Common myeloid progenitor, CD34-positive (primary cell): ENCODE measurements at places on chromosomes 3 and 15.

- peak; percentile 91 for DNase-seq
These were observed at the start of gene ST3GAL6 for GRCh38 chr3:98763076-98763475. Gene ST3GAL6, plus strand, starts transcription at chr3:98763340. Its CDS starts 5,101 bp downstream, at chr3:98768441.

GRCh38 chr15:40412095-40412759, 6.6 kb downstream of the IVD start:
- DNase-seq: no peak

- peak; percentile 55 for DNase-seq
These were observed 3.1 kb upstream of the CAMKV start for GRCh38 chr3:49872801-49873281.

DNA sequence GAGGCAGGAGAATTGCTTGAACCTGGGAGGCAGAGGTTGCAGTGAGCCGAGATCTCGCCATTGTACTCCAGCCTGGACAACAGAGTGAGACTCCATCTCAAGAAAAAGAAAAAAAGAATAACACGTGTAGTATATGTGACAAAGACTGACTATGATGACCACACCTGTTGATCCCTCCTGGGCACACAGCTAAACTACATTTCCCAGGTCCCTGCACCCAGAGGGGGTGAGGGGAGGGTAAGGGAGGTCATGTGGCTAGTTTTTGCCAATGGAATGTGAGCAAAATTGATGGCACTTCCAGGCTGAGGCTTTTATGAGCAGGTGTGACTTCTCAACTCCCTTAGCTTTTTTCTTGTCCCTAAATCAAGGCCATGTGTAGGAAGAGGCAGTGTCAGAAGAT, 58.2 kb downstream of the KLHL6 start:
- no peak for DNase-seq

GRCh38 chr3:115218859-115219258, 71.8 kb upstream of the ZBTB20 start:
- no peak for DNase-seq

DNA sequence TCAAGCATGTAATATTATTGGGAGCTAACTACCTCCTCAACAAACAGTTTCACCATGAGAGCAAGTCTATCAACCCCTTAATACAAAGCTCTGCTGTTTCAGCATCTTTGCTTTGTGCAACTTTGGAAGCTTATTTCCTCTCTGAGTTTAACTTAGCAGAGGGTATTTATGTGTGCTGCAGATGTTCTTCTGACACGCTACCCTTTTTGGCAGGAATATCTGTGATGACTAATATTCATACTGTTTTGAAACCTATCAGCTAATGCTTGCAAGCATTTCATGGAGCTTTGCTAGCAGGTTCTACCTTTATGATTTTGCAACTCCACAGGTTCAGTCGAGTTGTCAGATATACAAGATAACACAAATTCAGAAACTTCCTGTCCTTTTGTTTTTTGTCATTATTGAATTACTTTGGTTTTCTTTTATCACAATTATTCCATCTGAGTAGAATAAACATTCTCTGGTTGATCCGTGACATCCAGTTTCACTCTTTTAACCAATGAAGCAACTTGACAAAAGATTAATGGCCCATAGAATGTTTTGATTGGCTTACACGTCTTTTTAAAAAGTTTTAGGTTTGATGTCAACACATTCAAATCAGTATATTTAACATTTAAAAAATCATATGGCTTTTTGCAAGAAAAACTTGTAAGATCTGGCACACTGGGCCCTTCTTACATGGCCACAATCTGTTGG, 1.7 kb upstream of the SLC9A9 start:
- DNase-seq: no peak

- DNase-seq: peak; percentile 64
These were observed 1.1 kb downstream of the SLC35G2 start for GRCh38 chr3:136819731-136820679.

DNA sequence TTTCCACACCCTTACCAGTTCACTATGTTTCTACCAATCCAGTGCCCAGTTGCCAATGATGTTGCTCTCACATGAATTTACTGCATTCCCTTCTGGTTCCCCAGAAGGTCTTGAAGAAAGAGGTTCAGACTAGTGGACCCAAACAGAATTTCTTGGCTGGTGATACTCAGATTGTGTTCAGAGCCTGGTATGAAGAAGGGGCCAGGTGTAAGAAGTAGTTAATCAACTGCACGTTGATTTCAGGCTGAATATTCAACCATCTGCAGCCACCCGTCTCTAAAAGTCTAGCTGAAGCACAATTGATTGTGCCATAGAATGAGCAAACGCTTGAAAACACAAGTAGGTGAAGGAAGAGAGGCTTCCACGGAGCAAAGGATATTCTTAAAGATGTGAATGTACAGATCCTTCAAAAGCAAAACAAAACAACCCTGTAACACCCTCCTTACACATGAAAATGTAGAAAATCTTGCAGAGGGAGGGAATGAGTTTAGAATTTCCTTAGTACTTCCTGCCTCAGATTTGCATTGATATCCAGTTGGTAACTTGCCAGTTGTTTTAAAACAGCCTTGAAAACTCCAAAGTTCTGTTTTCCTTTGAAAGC, 4.7 kb downstream of the RBMS3 start:
- DNase-seq: no peak

DNA sequence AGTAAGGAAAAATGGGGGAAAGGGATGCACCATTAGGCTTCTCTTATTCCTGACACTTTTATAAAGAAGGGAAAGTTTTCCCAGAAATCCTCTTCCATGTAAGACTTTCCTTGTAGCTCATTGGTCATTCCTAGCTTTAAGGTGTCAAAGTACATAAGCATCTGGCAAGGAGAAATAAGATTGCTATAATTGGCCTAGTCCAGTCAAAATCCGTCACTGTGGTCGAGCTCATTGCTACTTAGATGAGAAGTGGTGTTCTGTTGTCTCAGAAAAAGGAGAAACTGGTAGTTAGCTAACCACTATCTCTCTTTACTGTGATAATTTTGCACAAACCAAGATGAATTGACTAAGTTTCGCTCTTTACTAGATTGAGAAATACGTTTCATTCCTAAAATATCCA, 370.1 kb downstream of the CNTN4 start:
- DNase-seq: no peak

- peak; percentile 91 for DNase-seq
These were observed 2.1 kb upstream of the RHO start for GRCh38 chr3:129526121-129526900.

GRCh38 chr3:194134231-194134756, 1.7 kb upstream of the HES1 start:
- DNase-seq: peak; percentile 88

DNA sequence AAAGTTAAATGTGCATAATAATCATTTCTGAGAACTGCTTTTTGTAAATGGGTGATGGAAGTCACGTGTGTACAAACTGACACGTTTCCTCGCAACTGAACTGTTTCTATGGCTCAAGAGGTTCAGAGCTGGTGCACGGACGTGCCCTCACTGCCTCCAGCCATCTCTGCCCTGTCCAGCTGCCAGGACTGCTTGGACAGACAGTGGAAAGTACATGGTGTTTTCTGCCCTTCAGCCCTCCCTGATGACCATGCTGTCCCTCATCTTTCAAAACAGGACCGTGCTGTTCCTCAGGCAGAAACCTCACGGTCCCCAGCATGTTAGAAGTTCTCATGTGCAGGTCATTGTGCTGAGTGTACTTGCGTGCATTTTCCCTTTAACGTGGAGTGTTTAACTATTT, 38.7 kb downstream of the GJD2 start:
- DNase-seq: no peak

DNA sequence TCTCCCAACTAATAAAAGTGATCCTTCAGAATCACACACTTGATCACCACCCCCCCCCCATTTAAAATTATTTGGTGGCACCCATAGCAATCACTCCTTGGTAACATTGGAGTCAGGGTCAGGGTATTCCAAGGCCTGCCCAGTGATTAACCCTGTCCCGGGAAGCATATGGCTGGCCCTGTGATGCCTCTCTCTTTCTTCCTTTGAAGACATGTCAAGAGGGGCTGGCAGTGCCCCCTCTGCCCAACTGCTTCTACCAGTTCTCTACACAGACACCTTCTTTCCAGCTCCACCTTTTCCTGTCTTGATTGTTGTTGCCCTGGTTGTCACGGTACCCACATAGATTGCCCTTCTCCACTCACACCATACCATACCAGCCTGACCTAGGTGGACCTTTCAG, 30.9 kb upstream of the MANF start:
- DNase-seq: peak; percentile 39

- DNase-seq: no peak
These were observed 59.1 kb upstream of the FRMD4B start for GRCh38 chr3:69445024-69445423.

- DNase-seq: no peak
These were observed 38.6 kb downstream of the EHD4 start for GRCh38 chr15:41933771-41934170.

DNA sequence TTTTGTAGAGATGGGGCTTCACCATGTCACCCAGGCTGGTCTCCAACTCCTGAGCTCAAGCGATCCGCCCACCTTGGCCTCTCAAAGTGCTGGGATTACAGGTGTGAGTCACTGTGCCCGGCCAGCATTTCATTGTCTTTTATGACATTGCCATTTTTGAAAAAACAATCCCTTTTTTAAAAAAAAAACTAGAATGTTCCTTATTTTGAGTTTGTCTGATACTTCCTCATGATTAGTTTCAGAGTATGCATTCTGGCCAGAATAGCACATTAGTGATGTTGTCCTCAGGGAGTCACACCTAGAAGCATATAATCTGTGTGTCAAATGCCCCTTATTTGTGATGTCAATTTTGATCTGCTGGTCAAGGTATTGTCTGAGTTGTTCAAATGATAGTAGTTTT, 21.2 kb upstream of the NMD3 start:
- peak; percentile 7 for DNase-seq

DNA sequence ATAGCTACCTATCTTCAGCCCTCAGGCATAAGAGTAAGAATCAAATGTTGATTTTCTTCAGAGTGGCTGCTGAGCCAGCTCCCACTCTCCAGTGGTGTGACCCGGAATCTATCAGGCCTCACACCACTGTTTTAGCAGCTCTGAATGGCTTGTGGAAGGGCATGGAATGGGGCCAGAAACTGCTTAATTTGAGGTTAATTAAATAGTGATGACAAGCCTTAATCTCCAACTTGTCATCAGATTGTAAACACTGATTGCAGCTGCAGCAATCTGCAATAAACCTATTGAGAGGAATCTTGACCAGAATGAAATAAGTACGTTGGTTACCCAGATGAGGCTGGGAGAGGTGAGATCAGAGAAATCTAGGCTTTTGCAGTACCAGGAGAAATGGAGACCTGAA, 317.4 kb downstream of the FHIT start:
- no peak for DNase-seq

DNA sequence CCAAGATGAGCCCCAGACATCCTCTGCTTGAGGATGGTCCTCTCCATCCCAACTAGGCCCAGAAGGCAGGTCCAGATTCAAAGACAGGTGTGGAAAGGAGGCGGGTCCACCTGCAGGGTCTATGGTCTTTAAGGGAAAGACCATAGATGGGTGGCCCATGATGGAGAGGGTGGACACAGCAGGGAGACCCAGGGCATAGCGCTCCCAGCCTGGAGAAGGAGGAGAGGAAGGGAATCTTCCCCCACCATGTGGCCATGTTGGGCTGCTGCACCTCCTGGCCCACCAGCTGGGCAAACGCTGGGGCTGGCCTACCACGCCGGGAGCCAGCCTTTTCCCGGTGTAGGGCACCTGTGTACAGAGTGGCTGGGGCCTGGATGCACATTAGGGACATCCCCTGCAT, 265.2 kb upstream of the TLE3 start:
- no peak for DNase-seq
